ENCODE measurements at places on chromosomes 12 and 14. TPM values are rescaled to one million over a fixed set of nuclear protein-coding genes. Genes with fewer than 3 reads are reported as not detected.

- H3K36me3 ChIP-seq = peaks cover 4% of the 10 kb centered on the region
- H3K4me1 ChIP-seq = peaks cover 15% of the 10 kb centered on the region
- no peaks in the 10 kb centered on the region for H3K27me3 ChIP-seq
- peak overlapping the region; percentile 37 for H3K27ac ChIP-seq
- DNase-seq = no peak
- no peak overlapping the region for H3K4me3 ChIP-seq
Observed at GRCh38 chr12:92571169-92571568, 131.6 kb upstream of the PLEKHG7 start.

DNA sequence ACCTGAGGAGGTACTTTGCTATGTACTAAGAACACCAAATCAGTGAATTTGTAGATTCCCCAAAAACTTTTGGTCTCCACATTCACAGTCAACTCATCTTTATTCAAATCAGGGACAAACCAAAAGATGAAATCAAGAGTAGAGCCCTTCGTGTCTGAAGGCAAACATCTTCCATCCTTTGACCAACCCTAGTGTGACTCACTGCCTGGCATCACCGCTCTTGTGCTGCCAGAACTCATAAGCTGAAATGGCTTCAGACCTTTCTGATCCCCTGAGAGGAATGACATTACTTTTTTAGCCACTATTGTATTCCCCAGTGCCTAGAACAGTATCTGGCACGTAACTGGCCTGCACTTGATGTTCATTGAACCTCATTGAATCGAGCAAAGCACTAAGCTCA is 50.1 kb downstream of the GOLGA5 start:
- no peak overlapping the region for H3K27ac ChIP-seq
- DNase-seq = no peak
- H3K4me3 ChIP-seq = no peak overlapping the region
- no peaks in the 10 kb centered on the region for H3K27me3 ChIP-seq

AKAP5 gene
- polyA plus RNA-seq = 0.05 TPM

DNA sequence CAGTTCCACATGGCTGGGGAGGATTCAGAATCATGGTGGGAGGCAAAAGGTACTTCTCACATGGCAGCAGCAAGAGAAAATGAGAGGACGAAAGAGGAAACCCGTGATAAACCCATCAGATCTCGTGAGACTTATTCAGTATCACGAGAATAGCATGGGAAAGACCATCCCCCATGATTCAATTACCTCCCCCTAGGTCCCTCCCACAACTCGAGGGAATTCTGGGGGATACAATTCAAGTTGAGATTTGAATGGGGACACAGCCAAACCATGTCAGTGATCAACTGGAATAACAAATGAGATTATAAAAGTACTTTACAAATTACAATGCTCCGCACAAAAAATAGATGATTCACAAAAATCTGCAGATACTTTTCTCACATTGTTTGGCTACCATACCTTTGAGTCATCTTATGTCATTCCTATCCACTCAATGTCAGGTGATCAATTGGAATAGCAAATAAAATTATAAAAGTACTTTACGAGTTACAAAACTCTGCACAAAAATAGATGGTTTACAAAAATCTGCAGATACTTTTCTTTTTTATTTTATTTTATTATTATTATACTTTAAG is 338.9 kb downstream of the C12orf50 start:
- no peaks in the 10 kb centered on the region for H3K4me1 ChIP-seq
- no peaks in the 10 kb centered on the region for H3K36me3 ChIP-seq

DNA sequence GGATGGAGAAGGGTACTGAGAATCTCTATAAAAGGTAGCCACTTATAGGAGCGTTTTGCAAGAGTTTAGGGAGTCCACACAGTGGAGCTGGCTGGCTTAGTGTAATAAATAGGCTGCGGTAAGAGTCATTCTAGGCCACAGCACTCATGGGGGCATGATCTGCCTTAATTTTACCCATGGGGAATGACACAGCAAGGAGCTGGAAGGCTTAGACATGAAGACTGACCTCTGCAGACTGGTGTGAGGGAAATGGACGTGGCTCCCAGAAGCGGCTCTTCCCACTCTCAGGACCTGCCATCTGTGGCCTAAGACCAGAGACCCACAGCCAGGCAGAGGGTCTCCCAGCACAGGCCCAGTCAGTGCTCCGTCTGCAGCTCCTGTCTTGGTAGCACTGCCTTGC is 173.3 kb downstream of the PPM1H start:
- peaks cover 2% of the 10 kb centered on the region for H3K27me3 ChIP-seq
- no peak overlapping the region for H3K27ac ChIP-seq
- no peaks in the 10 kb centered on the region for H3K4me1 ChIP-seq

Measured in naive thymus-derived CD8-positive, alpha-beta T cell (primary cell).